ENCODE measurements at places on chromosomes 7 and 10.
A peak's percentile ranks its signal among the peaks of the same experiment; 100 is the strongest.

- DNase-seq, result no peak
Observed at GRCh38 chr10:42477170-42477569, 161.2 kb downstream of the ZNF33B start.

DNA sequence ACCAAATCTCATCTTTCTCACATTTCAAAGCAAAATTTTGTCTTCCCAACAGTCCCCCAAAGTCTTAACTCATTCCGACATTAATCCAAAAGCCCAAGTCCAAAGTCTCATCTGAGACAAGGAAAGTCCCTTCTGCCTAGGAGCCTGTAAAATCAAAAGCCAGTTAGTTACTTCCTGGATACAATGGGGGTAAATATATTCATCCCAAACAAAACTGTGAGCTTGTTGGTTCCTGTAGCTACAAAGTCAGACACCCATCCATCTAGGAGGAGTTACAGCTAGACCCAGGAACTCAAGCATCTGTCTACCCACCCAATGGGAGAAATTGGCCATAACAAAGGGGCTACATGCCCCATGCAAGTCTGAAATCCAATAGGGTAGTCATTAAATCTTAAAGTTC lies 51.9 kb downstream of the MTURN start:
- DNase-seq, result no peak

DNA sequence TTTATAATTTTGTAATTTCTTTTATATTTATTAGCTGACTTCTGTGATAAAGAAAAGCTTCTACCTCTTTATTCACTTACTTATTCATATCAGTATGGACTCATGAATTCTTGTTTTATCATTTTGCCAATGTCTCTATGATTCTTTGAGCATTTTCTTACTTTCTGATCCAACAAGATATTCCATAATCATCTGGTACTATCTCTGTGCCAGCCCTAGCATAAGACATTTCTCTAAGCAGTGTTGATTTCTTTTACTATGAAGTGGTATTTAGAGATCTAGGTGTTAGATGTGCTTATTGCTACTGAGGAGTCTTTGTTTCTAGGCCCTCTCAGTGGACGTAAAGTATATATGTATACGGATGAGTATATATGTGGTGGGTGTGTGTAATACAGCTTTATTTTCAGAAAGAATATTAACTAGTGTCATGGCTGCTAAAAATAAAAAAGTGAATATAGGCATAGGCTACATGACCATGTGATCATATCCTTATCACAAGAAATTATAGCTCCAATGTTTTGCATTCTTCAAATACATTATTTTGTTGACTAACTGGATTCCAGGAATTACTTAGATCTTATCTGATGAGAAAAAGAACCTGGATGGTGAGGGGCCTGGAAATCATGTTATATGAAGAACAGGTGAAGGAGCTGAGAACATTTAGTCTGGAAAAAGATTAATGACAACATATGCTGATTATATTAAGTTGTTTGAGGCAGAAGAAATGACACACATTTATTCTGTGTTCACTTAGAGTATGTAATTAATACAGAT lies 13.1 kb downstream of the PHTF2 start:
- DNase-seq, result no peak

GRCh38 chr7:139776486-139777132 lies 1.2 kb downstream of the HIPK2 start:
- DNase-seq, result peak; percentile 71

- DNase-seq, result no peak
Observed at GRCh38 chr10:43211030-43211429, 55.8 kb downstream of the RASGEF1A start.

DNA sequence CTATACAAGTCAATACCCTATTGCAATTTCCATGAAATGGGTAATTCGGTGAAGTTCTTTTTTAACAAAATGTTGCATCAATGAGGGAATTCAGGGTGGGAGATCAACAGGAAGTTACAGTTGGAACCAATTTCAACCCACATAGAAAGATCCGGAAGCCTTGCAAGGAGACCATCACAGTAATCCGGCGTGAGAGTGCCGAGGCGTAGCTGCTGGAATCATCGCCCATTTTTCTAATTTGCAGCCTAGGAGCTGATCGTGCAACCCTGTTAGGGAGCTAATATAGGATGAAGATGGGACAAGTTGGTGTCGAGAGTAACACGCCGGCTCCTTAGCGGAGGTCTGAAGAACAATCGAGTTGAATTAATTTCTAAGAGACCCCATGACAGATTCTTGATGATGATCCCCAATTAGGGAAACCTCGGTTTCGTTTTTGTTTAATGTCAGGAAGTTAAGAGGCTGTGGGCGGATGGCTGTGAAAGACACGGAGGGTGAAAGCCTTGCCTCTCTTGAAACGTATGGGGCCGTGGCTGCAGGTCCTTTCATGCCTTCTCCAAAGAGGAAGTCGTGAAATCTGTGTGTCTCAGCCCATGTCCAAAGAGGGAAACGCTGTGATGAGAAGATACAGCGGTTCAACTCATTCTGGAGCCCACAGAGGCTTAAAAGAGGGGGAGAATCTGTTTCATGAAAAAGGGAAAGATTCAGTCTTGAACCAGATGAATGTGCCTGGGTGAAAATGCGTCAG lies 51.2 kb upstream of the CARD11 start:
- DNase-seq, result no peak

- no peak for DNase-seq
Observed at GRCh38 chr7:125568799-125569198, 639.2 kb upstream of the POT1 start.

GRCh38 chr10:65754112-65754511 lies 1171.7 kb upstream of the LRRTM3 start:
- DNase-seq, result no peak

DNA sequence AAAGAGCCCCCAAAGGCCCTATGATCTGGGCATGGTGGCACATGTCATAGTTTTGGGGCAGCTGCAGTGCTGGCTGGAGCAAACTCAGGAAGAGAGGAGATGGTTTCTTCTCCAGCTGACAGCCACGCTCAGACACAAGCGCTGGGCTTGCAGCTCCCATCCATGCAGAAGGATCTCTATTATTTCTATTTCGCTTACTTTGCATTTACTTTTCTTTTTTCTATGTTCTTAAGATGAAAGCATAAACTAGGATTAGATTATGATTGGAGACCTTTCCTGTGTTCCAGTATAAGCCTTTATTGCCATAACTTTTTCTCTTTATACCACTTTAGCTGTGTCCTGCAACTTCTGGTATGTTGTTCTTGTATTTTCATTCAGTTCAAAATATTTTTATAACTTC lies 5.0 kb downstream of the JAKMIP3 start:
- DNase-seq, result no peak

DNA sequence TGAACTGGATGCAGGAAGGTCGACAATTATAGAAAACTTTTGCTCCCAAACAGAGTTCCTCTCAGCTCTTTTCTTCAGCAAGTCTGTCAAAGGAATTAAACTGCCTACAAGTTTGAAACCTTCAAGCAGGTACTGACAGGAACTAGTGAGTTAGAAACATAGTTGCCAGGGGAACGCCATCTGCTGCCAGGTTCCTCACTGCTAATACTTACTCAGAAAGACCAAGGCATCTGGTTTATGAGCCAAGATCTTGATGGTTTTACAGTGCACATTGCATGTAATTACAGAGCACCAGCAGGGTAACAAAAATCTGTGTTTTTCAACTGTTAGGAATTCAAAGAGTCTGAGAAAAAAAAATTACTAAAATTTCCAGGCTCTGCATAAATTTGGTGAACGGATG lies 300.0 kb upstream of the NRG3 start:
- no peak for DNase-seq

GRCh38 chr7:105306298-105306748 lies 82.4 kb downstream of the SRPK2 start:
- no peak for DNase-seq

- DNase-seq, result no peak
Observed at GRCh38 chr10:71957546-71958275, 6.5 kb upstream of the CHST3 start.

All from erythroblast (primary cell).